ENCODE measurements at places on chromosomes 7 and 10. TPM values are rescaled to one million over a fixed set of nuclear protein-coding genes. Genes with fewer than 3 reads are reported as not detected.

DNA sequence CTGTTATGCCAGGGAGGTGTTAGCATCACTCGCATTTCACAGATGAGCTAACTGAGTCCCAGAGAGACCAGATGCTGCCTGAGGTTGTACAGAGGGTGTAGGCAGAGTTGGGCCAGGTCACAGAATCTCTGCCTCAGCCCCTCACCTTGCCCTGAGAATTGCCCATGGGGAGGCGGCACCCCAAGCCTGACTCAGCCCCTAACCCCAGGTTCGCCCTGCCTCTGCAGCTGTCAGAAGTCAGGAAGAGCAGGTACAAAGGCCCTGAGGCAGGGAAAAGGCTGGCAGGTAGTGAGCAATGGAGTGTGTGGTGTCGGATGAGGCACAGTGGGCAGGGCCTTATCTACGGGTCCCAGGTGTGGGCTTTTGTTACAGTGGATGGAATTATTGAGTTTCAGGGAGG, 79.4 kb downstream of the MYL10 start:
- no peak for DNase-seq

ADGRA1 gene
- total RNA-seq = 0.34 TPM

DNA sequence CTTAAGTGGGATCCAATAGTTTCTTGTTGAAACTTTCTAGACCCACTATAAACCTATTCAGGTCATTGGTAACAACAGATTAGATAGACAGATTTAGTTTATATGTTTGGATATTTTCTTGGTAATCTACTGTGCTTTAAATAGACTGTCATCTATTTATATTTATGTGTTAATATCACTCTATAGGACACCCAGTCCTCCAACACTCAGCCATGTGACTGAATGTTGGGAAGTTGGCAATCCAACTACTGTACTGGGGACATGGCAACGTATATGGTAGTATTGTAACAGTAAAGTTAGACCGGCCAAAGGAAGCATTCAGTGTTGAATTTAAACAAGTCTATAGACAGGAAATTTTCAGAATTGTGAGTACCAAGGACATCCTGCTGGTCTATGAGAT, 42.6 kb upstream of the HECTD2 start:
- no peak for DNase-seq

GRCh38 chr7:22351878-22352277, 5.1 kb downstream of the RAPGEF5 start:
- no peak for DNase-seq

Measured in upper lobe of left lung (tissue), 6 donors.